ENCODE measurements at places on chromosomes 2 and 18.

DNA sequence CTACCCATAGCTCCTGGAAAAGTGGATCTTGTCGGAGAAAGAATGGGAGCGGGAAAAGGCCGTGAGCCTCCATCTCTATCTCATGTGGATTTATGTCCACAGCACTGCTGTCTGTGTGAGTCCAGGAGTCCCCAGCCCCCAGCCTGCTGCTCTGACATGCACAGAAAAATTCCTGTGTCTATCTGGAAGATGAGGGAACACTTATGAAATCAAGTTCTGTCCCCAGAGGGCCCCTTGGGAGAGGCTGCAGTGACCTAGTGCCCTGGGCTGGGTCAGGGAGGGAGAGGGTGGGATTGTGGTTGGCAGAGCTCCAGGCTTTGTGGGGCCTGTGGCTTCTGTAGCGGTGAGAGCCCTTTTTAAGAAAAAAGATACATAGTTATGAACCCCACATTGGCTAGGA, 37.6 kb downstream of the HJURP start:
- DNase-seq, result no peak

DNA sequence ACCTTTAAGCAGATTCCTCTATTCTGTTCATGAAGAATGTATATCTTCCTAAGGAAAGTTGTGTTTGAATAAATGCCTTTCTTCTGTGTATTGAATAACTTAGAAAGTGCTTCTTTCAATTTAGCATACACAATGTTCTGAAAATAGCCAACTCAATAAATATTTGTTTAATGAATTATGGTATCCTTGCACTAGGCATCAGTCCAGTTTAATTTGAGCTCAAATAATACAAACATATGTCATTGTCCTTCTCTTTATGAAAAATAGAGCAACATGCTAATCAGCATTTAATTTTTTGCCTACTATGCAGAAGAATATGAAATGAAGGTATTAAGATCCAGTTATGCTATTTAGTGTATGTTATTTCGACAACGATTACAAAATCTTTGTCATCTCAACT, 68.2 kb downstream of the NRXN1 start:
- DNase-seq, result no peak

GRCh38 chr2:233164128-233164635, 87.3 kb upstream of the ATG16L1 start:
- no peak for DNase-seq

DNA sequence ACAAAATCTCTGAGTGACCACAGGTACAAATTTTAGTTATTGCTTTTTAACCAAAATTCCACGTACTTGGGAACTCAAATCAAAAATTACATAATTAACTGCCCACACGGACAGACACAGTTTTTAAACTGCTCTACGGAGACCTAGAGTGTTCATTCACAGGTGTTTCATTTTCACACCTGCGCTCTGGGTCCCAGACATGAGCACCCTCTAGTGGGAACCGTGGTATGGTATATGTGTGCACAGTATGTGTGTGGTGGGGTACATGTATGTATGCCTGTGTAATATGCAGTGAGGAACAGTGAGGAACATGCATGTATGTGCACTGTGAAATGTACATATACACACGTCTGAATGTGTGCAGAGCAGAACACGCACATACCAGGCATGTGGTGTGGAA, 65.0 kb downstream of the PPP4R1 start:
- no peak for DNase-seq

DNA sequence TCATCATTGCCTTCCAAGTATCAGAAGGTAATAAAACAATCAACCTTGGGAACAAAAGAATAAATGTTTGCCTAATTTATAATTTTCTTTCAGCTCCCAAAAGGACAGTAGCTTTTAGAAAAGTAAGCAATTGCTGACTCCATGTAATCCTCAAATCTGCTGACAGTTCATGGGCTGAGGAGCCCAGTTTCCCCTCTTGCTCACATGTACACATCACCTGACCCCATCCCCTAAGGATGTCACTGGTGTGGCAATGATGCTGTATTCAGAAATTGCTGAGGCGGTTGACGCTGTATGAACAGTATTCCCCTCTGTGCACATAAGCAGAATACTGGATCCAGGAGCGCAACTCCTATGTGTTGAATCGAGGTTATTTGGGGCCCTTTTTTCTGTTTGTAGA, 56.1 kb upstream of the LYPD1 start:
- DNase-seq, result no peak

- no peak for DNase-seq
Measured at GRCh38 chr2:196404276-196404675, 232.9 kb upstream of the STK17B start.

DNA sequence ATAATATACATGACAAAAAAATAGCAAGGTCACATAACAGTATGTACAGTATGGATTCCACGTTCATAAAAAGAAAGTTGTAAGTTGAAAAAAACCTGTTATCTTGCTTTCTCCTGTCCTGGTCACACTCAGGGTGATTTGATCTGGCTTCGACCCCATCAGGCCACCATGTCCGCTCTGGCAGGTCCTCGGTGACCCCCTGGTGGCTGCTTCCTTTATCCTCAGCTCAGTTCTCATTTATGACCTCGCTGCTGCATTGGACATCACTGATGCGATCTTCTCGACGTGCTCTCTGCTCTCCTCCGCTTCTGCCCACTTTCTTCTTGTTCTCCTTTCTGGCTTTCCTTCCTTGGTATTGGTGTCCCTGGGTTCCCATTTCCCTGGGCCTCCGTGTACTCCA, 29.7 kb downstream of the DGKD start:
- no peak for DNase-seq

GRCh38 chr2:202187570-202187969, 50.8 kb downstream of the SUMO1 start:
- no peak for DNase-seq

DNA sequence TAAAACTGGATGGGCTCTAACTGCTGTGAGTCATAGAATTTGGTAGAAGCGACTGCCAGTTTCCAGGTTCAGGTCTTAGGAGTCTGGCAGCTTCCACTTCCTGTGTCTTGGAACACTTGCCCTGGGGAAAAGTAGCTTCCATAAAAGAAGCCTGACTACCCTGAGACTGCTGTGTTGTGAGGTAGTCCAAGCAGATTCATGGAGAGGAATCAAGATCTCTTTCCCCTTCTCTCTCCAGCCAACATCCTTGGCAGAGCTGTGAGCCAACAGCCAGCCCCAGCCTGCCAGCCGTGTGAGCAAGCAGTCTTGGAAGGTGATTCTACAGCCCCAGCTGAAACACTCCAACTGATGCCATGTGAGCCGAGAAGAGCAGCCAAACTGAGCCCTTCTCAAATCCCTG, 33.7 kb downstream of the SLC20A1 start:
- DNase-seq, result no peak

DNA sequence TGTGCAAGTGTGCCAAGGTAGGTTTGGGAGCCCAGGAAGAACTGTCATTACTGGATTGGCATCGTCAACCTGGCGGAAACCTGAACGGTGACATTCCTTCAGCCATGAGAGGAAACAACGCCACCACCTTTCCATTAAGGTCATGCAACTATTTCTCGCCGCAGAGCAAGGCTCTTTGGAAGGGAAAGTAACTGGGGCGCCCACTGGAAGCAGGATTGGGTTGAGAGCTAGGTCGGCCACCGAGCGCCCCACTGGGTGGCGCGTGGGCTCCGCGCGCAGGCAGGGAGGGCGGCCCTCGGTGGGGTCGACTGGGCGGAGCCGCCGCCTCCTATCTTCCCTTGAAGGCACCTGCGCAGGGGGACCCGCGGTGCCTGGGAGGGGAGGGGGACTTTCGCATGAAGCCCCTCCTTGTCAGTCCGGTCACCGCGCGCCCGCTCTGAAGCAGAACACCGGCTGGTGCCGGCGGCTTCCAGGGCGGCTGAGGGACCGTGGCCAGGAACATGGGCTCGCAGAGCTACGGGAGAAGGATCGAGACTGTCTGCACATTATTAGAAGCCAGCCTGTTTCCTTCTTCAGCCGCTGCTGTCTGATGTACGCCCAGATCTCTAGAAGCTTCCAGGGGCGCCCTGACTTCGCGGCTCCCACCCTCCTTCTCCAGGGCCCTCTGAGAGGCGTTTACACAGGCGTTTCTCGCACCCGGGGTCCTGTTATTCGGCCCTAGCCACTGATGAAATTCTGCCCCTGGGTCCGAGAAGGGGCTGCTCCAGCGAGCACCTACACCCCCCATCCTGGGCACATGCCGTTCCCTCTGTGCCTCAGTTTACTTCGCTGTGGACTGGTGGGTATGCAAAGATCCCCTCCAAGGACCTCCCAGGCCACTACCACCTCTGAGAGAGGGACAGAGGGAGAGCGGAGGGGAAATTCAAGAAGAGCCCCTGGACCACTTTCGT, 27.3 kb upstream of the MAL start:
- DNase-seq, result peak; percentile 87

- DNase-seq, result no peak
Measured at GRCh38 chr2:145012806-145013205, 492.9 kb upstream of the ZEB2 start.

DNA sequence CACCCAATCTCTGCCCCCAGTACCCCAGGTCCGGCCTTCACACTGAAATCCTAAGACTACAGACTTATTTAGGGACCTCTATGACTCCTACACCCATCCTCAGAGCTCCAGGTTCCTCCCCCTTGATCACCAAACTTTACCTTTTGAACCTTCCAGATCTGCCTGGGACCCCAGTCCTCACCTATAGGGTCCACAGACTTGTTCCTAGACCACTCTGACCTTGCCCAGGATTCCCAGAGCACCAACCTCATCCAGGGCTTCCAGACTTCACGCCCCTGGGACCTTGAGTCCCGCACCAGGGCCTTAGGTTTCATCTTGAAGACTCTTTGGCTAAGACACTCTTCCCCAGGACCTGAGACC, 462 bp downstream of the CHCHD5 start:
- no peak for DNase-seq
